ENCODE measurements at places on chromosomes 7 and 10. TPM values are rescaled to one million over a fixed set of nuclear protein-coding genes. Genes with fewer than 3 reads are reported as not detected.
A peak's percentile ranks its signal among the peaks of the same experiment; 100 is the strongest.

GRCh38 chr10:94104316-94105000, 110.7 kb downstream of the PLCE1 start:
- no peak for DNase-seq

SPAG6 gene
- total RNA-seq, result not detected

- no peak for DNase-seq
Observed at GRCh38 chr10:104406715-104407650, 53.4 kb downstream of the CFAP58 start.

GRCh38 chr10:44974628-44975430, 3.8 kb downstream of the DEPP1 start:
- peak; percentile 37 for DNase-seq

DNA sequence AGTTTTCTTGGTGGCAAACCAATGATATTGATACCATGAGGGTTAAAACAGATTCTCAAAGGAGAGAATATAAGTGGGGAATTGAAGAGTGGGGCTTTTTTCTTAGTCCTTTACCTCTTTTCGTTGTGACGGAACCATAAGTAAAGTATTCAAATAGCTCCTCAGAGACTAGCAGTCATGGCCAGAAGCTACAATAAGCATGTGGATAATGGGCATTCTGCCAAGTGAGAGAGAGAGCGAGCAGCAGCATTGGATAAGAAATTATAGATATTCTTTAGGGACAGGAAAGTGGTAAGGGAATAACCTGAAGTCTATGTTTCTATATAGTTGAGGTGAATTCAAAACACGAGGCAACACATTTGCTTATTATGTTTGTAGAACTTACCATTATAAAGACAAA, 235.1 kb downstream of the SEMA3E start:
- DNase-seq, result no peak

DNA sequence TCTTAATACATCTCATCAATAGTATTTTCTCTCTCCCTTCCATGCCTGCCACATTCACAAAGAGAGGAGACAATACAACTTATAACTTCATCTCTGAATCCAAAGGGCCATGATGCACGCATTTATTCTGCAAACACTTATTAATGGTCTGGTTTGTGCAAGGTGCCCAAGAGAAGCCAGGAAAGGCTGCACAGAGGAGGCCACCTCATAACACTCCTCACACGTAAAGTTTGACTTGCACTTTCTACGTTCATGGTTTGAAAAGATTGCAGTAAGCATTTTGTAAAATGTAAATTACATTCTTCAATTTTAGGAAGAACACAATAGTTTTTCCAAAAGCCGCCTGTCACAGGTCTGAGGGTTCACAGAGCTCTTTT, 1.2 kb upstream of the PALS2 start:
- DNase-seq, result no peak

GRCh38 chr10:77424257-77424656, 213.4 kb downstream of the KCNMA1 start:
- DNase-seq, result no peak

DNA sequence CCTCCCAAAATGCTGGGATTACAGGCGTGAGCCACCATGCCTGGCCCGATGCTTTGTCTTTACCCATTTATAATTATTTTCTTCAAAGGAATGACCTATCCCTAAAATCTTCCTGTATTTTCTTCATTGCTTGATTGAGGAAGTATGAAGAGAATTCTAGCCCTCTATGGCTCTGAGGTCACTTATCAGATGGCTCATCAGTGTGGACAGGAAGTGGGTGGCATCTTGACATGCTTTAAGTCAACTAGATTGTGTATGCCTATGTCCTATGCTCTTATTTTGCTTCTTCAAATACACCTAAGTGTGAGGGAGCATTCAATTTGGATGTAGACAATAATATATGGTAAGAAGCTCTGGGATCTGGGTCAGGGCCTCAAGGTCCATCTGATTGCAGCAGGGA, 1020.5 kb downstream of the LRMDA start:
- DNase-seq, result no peak

PGAM2 gene
- total RNA-seq, result 1.1 TPM

- DNase-seq, result no peak
Observed at GRCh38 chr10:1778375-1778969, 41.1 kb upstream of the ADARB2 start.

DNA sequence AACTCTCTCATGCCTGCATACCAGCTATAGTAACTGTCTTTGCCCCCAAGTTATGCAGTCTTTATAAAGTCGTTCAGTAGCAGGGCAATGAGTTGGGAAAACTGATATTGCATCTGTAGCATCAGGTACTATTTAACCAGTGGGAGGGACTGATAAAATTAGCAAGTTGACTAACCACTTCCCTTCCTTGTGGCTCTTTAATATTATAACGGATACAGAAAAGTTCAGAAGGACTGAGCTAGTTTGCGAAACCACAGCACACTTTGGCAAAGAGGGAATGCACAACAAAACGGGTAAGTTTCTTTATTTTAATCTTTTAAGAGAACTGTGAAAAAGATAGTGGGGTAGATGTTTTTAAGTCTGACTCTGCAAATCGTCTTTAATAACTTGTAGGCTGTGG, 205.3 kb upstream of the HDAC9 start:
- DNase-seq, result no peak

DNA sequence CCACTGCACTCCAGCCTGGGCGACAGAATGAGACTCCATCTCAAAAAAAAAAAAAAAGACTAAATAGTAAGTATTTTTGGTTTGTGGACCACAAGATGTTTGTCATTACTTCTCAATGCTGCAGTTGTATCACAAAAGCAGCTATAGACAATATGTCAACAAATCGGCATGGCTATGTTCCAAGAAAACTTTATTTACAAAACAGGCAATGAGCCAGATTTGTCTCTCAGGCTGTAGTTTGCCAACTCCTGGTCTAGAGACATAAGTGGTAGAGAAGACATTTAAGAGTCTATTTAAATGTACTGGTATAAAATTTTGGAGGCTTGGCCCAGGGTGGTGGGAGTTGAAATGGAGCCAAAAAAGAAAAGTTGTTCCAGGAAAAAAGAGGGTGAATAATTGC, 185.8 kb downstream of the SORCS1 start:
- DNase-seq, result no peak

TAC1 gene
- total RNA-seq, result not detected

DNA sequence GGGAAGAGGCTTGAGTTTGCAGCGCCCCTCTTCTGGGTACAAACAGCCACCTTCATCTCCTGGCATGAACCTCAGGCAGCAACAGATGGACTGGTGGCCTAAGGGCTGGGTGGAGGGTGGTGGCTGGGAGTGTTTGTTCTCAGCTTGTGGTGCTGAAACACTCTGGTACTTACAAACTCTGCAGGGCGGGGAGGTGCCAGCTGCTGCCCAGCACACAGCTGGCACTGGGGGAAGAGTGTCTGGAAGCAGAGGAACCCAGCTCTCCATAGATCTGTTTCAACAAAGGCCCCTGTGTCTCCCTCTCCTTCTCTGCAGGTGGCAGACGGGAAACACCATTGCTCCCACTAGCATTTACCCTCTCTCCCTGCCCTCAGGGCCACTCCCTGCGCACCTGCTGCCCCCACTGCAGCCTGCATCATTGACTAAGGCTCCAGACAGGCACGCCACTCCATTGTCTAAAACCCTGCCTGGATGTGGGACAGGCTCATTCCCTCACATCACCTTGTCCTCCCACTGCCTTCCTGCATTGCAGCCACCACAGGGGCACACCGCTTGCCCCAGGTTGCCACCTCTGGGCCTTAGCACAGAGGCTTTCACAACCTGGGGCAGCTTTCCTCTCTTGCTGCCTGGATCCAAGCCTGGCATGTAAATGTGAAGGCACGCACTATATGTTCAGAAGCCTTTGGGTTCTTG, 6.5 kb downstream of the ARHGAP22 start:
- no peak for DNase-seq

CUEDC2 gene
- 29.4 TPM for total RNA-seq

MAPK8 gene
- total RNA-seq, result 34.5 TPM

- DNase-seq, result no peak
Observed at GRCh38 chr7:79180533-79180932, 272.9 kb downstream of the MAGI2 start.
